BJ (cell line): ENCODE measurements at places on chromosomes 2 and 18.

DNA sequence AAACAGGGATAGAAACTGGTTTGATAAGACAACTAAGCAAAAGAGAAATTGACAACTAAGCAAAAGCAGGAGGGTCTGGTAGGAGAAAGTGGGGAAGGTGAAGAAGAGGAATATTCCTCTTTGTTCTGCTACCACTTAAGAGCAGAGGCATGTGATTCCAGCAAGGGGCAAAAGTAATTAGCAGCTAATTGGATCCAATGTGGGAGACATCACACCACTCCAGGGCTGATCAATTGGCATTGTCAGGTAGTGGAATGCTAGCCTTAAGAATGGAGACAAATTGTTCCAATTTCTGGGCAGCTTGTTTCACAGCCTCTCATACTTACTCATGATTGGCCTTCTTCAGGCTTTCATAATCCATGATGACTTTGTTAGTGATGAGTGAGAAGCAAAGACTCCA lies 547.1 kb upstream of the GCFC2 start:
- DNase-seq, result no peak

DNA sequence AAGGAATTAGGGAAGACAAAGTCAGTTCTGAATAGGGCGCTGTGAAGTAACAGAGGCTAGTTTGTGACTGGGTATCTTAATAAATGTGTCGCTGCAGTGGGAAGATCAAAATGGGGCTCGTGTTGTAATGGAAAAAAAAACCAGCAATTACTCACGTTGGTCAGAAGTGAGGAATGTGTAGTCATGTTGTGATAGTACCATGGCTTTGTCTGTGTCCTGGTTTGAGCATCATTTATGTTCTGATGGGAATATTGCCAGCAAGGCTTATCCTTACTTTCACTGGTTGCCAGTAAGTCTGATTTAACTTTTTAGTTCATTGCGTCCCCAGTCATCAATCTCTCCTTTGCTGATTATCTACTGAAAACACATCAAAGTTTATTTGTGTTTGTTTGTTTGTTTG lies 467.6 kb downstream of the NYAP2 start:
- DNase-seq, result no peak

DNA sequence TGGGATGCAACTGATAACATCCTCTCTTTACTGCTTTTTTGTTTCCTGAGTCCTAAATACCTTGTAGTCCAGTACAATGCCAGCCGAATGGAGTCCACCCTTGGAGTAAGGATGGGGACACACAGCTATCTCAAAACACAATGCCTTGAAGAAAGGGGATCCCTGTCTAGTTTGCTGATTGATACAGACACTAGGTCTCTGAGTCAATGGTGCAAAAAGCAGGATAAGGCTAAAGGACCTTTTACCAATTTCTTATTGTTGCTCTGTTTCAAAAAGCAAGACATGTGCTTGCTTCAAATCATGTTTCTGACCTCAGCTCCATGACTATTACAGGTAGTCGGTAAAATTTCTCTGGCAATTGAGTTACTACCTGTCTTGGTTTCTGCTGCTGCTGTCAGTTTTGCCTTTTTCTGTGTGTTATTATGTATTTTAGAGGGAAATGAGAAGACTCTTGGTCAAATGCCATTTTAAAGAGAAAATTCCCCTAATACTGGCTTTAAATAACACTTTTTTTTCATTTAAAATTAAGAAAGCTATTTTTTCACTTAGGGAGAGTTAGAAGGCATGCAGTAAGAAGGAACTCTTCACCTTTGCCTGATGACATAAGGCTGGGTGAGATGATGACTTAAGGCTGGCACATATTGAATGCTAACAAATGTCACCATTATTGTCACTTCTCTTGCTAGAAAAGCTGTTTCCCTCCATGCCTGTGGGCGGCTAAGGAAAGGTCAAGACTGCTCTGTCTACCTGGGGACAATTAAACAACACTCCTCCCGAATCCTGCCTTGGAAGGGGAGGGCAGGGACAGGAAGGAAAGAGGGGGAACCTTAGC lies 4.9 kb upstream of the FIGLA start:
- no peak for DNase-seq

DNA sequence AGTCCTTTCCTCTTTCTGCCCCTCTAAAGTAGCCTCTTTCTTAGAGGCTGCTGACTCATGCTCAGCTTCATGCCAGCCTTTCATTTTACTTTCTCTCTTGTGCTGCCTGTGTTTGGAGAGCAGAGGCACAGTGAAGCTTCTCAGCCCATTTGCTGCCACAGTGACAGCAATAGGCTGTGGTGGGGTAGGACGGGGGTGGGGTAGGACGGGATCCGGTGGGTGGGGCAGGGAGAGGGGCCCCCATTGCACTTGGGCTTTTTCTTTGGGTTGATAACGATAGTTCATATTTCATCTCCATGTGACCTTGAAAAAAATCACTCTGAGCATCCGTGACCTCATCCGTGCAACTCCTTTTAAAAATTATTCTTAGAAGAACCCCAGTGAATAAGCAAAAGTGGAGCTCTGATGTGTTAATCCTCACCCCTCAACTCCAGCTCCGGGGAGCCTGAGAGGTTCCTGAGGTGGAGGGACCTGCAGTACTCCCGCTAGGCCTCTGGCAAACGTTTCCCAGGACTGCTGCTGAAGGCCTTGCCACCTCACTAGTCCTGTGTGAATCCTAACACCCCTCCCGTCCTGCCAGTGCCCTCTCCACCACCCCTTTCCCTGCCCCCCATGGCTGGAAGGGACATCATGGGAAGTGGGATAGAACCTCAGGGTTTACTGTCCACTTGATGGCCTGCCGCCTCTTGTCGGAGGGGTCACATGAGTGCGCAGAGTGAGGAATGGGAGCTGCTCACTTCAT lies 70.8 kb downstream of the INPP4A start:
- no peak for DNase-seq

- DNase-seq, result no peak
Measured at GRCh38 chr2:66461664-66462500, 27.0 kb downstream of the MEIS1 start.
